COR-L47 (cell line): ENCODE measurements at places on chromosomes 5 and 9.

DNA sequence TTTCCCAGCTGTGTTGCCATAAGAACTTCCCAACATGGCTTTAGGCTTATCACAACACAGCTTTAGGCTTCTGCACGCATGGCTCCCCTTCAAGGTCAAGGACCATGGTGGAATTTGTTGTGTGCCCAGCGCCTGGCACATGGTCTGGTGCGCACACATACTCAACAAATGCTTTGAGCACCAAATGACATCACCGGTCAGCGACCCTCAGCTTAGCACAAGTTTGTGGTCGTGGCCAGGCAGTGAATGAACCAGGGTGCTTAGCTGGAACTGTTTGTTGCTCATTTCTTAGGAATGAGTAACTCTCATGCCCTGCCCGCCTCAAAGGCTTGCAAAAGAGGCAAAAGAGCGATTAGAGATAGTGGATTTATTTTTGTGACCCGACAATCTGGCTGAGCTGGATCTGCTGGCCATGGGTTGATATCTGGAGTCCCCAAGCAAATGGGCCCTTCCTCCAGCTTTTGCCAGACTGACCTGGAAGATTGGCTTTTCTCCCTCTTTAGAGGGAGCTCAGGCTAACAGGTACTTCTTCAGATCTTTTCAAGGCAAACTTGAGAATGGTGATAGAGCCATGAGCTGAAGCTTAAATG, 58.9 kb downstream of the DAP start:
- no peak for DNase-seq

- no peak for DNase-seq
Measured at GRCh38 chr5:128956164-128956563, 9.1 kb upstream of the SLC27A6 start.

DNA sequence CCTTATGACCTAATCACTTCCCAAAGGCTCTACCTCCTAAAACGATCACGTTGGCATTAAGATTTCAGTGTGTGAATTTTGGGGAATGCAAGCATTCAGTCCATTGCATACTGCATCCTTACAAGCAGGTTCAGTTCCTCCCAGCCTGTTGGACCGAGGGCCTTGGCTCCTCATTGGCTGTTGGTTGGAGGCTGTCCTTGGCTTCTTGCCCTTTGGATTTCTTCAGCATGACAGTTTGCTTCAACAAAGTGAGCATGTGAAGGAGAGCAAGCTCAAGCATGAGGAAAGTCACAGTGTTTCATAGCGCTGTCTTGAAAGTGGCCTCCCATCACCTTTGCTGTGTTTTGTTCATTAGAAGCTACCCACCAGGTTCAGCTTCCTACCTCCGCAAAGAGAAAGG, 109.5 kb downstream of the GADD45G start:
- DNase-seq: no peak

DNA sequence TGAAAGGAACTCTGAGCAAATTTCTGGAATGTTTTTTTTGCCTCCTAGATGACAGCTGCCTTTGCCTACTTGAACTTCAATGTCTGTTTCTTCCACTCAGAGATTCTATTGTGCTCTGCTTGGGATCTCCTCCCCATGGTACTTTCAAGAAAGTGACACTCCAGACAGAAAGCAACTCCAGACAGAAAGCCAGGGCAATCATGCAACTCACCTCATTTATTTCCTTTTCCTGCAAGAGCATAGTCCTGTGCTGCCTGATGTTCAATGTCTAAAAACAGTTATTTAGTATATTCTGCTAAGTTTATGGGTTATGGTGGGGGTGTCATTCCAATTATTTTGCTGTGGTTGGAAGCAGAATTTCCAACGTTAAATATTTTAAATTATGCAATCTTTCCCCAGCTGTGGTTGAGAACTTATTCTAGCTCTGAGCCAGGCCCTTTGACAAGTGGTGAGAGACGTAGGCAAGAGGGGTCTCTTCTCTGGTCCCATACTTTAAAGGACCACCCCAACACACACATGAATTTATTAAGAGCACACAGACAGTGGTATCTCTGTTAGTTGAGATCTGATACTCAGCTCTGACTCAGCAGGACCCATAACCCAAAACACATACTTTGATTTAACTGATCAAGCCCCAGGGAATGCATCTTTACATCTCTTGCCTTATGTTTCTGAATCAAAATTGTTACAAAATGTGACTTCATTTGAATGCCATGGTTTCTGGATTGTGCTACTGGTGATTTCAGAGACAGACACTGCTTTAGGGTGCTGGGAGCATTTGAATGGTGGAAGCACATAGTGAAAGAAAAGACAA, 39.5 kb upstream of the MAMDC2 start:
- no peak for DNase-seq

- no peak for DNase-seq
Measured at GRCh38 chr5:73352649-73353230, 95.8 kb downstream of the FOXD1 start.

DNA sequence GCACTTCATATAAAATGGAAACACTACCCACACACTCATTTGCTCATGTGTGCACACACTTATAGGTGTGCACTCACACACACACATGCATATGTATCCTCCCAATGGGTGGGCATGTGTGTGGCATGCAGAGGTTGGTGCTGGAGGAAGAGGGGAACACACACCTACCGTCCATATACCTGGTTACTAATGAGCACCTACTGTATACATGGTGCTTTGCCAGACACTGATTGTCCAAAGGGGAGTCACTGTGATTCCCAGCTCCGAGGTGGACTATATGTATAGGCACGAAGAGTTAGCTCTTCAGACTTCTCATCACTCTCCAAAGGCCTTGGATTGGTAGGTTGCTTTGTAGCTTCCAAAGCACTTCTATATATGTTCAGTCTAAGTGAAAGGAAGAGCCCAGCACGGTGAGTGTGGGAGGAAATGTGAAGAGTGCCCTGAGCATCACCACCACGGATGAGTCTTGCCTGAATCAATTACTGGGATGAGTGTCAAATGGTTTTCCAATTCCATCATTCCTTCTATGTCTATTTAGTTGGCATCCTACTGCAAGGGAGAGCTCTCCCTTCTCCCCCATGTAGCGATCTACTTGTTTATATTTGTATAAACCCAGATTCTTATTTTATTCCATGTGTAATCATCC, 12.6 kb upstream of the ERGIC1 start:
- DNase-seq: no peak

DNA sequence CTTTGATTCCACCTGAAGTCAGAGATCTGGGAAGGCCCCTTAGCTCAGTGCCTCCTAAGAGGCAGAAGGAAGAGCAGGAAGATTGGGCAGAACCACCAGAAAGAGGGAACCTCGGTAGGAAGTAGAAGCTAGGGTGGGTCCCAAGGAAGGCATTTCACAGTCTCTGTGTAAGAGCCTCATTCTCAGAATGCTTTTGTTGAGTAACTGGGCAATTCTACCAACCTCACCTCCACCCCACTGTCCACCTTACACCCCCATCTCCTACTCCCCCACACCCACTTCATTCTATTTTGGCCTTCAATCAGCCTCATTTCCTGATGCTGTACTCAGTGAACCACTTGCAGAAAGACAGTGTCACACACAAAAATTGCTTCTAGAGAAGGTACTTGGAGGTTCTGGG, 3.5 kb downstream of the HBEGF start:
- DNase-seq: no peak

GRCh38 chr9:119839888-119840287, 470.7 kb upstream of the BRINP1 start:
- no peak for DNase-seq

DNA sequence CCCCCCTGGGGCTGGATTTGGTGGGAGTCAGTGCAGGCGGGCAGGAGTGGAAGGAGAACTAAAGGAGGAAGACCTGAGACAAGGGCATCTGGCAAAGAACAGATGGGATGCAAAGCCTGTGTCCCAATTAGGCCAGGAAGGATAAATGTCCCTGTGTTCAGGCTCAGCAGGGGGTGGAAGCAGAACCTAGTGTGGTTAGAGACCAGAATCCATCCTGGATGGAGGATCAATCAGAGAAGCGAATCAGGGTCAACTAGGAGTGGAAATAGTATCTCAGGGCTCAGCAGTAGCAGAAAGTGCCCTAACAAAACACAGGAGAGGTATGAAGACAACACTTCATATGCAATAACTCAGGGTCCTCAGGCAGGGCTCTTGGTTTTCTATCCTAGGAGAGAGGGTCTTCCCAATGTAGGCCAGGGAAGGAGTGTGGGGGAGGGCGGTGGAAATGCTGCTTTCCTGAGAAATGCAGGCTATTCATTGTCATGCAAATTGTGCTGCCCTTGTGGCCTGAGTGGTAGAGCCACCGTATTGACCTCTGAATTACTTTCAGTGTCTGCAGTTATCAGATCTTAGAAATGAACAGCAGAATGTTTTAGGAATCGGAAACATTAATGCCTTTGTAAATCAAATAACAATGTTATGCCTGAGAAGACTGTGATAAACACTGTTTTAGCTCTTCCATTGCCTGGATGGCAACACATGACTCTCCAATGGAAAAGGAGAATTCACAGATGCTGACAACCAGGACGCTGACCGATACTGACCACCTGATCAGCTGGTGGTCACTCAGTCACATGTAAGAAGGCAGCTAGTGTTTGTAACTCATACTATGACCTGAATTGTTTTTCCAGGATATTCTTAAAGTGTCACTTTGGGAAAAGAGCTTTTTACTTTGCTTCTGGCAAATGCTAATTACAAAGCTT, 323.6 kb downstream of the SEMA5A start:
- no peak for DNase-seq

GRCh38 chr9:71636143-71636839, 132.0 kb downstream of the CEMIP2 start:
- DNase-seq: no peak

DNA sequence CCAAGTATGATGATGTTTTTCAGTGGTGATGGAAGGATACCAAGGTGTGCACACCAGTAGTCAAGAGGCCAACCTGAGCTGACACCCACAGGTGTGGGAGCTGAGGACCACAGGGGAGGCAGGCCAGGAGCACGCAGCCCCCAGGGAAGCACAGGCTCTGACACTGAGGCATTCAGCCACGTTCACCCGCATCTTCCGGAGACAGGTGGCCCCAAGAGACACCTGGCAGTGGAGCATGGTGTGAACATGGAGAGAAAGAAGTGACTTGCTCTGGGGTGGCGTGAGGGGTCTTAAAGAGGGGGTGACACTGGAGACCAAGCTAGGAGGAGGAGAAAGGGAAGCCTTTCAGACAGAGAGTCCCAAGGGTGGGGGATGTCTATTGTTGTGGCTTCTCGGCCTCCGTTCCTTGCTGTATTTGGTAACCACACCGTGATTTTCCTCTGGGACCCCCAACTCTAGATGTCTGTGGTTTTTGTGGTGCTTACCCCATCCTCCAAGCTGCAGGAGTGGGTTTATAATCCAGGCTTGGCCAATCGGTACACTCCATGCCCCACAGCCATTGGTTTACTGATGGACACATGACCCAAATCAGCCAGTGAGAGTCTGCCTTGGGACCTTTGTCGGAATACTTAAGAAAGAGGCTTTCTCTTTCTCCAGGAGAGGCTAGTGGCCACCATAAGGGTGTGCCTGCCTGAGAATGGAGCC, 84.6 kb downstream of the HRH2 start:
- DNase-seq: no peak

GRCh38 chr5:150710165-150710564, 9.3 kb upstream of the RBM22 start:
- DNase-seq: no peak

DNA sequence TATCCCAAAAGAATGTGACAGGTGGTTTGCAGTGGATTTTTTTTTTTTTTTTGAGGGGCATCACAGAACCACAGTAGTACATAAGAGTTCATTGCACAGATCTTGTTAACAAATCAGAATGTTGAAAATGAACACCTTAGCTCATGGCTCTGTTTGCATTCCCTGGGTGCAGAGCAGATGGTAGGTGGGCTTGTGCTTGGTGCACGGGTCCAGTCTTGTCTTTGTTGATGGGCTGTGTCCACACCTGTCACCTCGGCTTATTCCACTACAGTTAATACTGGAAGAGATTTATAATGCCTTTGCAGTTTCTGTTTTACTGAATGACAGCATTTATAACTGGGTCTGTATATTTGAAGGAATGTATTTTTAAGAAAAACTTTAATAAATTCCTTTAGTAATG, 146.6 kb downstream of the KDM4C start:
- DNase-seq: no peak

DNA sequence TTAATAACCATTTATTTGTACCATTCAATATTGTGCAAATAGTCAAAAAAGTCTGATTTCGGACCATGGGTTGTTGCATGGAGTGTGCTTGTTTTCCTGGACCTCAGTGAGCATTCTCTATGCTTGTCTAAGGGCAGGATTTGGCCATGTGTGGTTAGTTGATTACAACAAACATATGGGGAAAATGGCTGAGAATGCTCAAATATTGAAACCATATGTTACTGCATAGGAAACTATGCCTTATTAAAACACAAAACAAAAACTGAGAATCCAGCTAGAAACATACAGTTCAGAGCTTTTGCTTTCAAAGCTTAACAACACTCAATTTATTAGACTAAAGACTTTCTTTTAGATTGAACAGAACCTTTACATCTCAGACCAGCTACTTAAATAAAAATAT, 928.3 kb downstream of the NR2F1-AS1 start:
- no peak for DNase-seq

DNA sequence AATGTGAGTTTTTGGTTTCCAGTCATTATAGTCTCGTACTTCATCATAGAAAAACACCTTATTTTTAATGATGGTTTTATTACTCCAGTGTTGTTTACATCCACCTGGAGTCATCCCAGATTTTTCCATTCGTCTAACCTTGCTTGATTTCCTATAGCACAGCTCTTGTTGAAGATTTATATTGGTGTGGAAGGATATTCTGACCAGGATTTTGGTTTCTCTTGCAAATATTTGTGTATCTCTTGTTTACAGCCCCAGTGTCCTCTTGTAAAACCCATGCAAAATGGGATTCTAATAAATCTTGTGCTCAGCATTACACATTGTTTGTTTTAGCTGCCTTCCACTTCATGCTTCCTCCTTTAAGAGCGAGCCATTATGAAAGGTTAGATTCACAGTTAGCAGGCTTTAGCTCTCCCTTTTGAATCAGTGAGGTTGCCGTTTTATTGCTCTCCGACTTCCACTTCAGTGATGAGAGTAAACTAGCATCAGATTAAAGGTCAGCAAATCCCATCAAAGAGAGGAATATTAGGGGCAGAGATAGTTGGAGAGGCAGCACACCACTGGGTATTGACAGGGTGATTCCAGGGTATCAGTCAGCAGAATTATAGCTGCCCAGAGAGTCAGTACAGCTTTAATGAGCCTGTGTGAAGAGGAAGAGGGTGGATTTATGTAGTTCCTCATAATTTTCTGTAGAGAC, 157.1 kb downstream of the PBX3 start:
- DNase-seq: peak; percentile 35

DNA sequence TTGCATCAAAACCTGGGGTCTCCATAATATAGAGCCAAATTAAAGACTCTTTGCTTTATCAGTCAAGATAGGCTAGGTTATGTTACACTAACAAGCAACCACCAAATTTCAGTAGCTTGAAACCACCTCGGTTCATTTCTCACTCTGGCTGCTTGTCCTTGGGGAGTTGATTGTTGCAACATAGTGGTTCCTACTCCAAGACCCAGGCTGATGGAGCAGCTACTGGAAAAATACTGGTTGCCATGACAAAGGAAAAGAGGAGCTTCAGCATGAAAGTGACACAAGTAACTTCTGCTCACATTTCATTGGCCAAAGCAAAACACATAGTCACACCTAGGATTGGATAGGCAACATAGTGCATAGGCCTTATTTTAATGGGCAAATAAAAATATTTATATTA, 18.5 kb upstream of the RCL1 start:
- no peak for DNase-seq
